ENCODE measurements at places on chromosomes 6 and 20.

DNA sequence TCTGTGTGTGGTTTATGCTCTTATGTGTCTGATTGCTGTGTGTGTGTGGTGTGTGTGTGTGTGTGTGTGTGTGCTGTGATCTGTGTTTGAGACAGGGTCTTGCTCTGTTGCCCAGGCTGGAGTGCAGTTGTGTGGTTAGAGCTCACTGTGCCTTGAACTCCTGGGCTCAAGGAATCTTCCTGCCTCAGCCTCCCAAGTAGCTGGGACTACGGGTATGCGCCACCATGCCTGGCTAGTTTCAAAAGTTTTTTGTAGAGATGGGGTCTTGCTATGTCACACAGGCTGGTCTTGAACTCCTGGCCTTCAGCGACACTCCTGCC lies 3.4 kb upstream of the ZNF512B start:
- DNase-seq = no peak

DNA sequence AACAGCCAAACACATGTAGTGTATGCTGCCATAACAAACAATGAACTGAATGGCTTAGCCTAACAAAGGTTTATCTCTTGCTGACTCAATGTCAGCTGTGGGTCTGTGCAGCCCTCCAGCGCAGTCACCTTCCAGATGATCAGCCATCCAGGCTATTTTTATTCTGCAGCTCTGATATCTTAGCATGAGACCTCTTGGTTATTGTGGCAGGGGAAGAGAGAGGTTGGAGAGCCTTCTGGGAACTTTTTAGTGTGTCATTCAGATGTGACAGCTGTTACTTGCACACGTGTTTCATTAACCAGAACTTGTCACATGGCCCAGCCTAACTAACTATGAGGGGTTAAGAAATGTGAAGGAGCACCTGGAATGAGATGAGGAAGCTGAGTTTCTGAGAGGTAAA lies 202.5 kb downstream of the DHX35 start:
- no peak for DNase-seq

DNA sequence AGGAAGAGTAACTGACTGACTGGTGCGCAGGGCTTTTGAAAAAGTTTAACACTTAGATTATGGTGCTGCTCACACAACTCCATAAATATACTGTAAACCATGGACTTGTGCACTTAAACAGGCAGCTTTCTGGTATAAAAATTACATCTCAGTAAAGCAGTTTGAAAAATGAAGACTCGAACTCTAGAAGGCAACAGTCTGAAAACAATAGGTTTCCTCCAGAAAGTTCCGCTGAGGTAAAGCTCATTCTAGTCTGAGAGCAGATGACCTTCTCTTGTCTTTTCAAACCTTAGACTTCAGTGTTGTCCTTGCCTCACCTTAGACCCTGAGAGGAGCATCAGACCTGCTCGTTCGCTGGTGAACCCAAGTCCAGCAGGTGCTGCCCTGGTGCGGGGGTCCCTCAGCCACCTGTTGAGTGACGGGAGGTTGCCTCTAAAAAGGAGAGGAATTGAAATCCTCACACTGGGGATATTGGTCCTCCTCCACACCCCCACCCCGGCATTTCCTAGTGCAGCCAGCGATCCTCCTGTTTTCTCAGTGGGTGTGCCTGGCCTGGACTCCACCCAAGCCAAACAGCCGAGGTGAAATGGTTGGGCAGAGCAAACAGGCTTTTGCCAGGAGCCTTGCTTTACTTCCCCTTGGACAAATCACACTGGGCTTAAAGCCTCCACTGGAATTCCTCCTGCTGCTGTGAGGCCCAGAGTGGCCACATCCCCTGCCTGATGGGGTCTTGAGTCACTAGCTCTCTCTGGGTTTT lies 14.7 kb upstream of the PYGB start:
- DNase-seq = peak; percentile 82

DNA sequence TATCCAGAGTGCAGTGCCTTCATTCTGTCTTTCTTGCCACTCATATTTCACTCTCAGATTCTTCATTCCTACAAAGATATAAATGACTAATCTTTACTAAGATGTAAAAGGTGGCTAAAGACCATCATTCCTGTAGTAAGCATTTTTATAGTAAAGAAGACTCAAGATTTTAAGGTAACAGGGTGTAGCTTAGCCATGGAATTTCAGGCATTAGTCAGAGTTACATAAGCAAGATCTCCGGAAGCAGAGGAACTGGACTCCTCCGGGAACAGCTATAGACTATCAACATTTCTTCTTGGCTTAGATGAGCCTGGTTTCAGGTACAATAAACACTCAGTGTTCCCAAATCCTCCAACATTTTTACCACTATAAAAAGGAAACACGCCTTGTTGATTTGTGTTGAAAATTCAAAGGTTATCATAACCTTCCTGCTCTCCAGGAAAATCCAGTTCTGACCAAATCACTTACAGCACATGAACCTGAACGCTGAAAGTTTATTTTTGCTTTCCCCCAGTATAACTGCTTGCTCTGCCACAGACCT lies 23.7 kb downstream of the SERPINB1 start:
- no peak for DNase-seq

DNA sequence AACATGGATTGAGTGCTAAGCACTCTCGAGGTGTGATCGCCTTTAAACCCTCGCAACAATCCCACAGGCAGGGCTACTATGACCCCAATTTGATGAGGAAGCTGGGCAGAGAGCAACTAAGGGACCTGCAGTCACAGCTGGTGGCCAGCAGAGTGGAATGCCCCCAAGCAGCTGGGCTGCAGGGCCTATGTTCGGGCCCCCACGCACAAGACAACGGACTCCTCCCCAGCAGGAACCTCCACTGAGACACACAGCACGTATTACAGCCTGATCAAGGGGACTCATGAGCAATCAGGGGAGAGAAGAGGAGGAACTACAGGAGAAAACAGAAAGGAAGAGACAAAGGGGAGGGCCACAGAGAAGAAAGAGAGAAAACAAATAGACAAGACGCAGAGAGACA lies 21.7 kb downstream of the CST7 start:
- no peak for DNase-seq

GRCh38 chr6:47437592-47437991 lies 40.0 kb upstream of the CD2AP start:
- no peak for DNase-seq

DNA sequence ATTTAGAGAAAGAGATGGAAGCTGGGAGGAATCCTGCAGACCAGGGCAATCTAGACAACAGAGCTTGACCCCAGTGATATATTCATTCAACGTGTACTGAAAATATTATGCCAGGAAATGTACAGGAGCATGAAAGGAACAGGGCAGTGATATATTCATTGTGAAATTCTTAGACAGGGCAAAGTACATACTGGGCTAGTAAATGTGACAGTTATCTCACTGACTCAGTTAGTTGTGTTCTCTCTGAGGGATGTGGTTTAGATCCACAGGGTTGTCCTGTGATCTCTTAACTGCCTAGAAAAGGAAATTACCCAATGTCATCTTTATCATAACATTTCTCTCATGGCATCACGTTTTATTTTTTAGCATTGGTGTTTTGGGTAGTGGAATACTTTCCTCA lies 891.3 kb downstream of the EYS start:
- DNase-seq = no peak

DNA sequence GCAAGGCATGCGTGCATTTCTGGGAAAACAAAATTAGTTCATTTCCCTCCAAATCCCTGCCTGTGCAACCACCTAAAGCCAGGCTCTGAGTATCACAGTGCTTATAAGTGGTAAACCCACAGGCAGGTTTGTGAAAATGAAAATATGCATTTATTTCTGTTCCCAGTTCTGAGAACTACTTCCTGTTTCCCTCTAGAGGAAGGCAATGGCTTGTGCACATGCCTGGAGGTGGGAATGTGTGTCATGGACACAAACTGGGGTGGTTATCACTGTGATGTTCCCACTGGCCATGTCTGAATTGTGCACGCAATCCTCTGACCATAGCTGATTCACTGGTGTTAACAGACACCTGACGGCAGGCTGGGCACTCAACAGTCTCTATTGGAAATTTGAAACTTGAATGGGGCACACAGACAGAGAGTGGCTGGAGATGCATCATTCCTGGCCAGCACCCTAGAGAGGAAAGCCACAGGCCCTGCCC lies 26.3 kb downstream of the FAM110A start:
- DNase-seq = no peak

DNA sequence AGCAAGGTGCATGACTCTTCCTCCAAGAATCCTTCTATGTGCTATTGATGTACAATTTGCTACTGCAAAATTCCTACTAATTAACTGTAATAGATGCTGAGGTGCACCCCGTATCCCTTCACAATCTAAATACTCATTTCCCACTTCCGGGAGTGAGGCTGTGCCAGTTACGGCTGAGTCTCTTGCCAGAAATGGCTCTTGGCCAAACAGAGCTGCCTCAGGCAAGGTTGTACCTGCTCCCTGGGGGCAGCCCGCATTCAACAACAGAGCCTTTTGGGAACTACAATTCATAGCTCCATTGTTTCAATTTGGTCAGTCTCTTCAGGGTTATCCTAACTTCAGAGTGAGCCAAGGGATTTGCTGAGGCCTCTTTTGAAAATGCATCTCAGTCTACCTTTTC lies 789.8 kb upstream of the MAP3K7 start:
- DNase-seq = peak; percentile 51

- no peak for DNase-seq
Observed at GRCh38 chr6:166614589-166614988, 12.5 kb downstream of the RPS6KA2 start.

DNA sequence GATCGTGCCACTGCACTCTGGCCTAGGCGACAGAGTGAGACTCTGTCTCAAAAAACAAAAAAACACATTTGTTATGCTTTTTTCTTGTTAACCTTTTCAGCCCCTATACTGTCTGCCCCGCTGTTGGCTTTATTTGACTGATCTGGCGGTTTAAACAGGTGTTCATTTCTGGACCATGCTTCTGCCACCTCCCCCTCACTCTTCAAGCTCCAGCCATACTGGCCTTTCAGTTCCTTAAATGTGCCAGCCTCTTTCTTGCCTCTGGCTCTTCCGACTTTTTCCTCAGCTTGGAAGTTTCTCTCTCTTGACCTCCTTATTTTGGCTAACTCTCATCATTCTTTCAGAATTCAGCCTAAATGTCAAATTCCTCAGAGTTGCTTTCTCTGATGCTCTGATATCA lies 35.2 kb upstream of the TXLNB start:
- DNase-seq = no peak

DNA sequence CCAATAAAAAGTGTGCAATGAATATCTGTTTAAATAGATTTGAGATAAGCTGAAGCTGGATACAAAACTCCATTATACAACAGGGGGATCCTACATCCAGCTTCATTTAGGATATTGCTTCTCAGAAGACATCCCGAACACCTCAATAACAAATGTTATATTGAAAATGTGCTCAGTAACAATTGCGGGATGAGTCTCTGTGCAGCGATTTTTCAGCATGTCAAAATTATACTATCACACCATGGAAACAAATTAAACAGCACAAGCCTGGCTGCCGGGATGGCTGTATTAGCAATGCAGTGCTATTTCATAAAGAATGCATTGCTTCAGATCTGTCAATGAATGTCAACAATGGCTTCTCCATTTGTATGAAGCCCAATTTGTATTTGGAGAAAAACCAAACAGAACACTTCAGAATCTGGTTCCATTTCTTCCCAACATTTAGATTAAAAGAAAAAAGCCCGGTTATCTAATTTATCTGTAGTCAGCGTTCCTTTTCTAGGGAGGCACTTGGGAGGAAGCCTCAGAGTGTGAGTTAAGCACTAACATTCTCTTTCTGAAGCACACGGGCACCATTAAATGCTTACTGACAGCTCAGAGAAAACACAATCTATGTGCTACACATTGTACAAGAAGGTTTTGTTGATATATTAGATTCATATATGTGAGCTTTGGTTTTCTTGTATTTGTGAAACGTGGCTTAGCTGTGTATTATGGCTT lies 310.9 kb upstream of the AGPAT4 start:
- no peak for DNase-seq

DNA sequence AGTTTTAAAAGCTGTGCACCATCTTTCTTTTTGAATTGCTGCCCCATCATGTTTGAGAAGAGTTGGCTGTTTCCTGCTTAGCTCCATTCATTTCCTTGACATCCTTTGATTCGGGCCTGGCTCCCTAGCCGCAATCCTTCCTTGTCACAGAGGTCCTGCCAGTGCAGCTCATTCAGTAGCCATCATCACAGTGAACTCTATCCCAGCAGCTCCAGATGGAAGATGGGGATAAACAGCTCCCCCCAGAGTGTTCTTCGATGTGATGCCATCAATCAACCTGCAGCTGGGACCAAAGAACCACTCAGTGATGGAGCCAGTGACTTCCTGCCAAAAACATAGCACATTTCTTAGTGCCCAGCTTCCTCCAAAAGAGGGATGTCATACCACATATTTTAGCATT lies 158.8 kb downstream of the FRK start:
- DNase-seq = no peak

DNA sequence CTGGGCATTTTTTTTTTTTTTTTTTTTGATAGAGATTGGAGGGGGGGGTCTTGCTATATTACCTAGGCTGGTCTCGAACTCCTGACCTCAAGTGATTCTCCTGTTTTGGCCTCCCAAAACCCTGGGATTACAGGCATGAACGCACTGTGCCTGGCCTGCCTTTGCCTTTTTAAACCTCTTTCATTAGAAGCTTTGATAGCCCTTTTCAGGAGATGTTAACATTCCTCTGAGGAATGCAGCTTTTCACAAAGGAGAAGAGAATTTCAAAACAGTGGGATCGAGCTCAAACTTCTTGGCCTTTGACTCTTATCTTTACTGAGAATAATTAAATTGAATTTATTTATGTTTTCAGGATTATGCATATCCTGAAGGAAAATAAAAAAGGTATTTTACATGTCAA lies 31.3 kb downstream of the SLC26A8 start:
- no peak for DNase-seq

GRCh38 chr6:12208190-12208589 lies 82.0 kb upstream of the EDN1 start:
- DNase-seq = no peak

DNA sequence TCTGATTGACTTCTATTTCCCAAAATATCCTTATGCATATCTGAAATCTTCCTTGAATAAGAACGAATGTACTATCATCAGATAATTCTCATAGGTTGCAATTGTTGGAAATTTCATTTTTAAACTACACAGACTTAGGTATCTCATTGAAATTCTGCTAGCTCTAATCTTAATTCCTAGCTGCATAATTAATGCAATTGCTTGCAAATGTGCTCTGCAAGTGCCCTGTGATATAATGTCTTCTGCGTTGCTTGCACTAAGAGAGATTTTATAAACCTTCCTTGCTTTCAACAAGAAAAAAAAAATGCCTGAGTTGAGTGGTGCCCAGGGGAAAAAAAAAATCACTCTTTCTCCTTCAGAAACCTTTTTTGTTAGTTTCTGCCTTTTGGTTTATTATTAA lies 354.9 kb downstream of the TFAP2A start:
- DNase-seq = no peak

Measured in NCI-H2029 treated with DMSO at 0.1 percent for 48 hours (cell line).